ENCODE measurements at places on chromosomes 12 and 14.

- no peak for DNase-seq
Measured at GRCh38 chr14:57560681-57561080, 67.0 kb upstream of the CCDC198 start.

DNA sequence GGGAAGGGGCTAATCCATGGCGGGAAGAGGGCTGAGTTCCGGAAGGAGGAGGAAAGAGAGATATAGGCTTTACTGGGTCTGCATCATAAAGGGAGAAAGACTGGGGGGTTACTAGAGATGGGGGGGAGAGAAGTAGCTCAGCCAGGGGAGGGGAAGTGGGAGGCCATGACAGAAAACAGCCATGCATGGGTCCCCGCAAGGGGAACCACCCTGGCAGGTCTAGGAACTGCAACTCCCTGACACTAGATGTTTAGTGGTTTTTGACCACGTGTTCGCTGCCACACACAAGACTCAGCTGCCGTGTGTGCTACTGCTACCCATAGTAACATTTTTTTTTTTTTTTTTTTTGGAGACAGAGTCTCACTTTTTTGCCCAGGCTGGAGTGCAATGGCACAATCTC, 145.0 kb downstream of the RIMBP2 start:
- DNase-seq: no peak

DNA sequence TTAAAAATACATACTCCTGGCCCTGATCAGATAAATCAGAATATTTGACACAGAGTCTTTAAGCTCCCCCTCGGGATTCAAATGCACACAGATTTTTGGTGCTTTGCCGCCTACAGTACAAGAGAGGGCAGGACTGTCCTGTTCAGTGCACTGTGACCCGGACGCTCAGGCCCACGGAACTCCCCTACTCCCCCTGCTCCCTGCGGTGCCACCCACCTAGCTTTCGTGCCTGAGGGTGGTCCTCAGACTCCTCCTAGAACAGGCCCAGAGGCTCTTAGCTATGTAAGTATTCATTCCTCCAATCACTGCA, 13.7 kb upstream of the SERPINA3 start:
- DNase-seq: no peak

DNA sequence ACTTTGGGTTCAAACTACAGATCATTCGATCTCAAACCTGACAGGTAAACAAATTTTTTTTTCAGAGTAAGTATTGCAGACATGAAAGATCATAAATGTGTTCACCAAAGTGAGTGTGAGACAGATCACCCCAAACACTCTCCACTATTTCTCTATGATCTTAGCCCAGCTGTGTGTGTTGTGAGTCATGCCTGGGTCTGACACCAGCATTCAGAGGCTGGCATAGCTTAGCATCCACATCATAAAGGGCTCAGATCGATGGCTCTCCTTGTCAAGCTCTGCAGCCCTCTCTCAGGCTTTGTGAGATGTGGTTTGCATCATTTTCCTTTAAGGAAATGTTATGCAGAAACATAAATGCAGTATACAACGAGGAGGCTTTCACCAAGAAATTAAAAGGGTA, 164.9 kb downstream of the ETV6 start:
- DNase-seq: no peak

GRCh38 chr12:80761838-80762237, 45.1 kb downstream of the MYF5 start:
- DNase-seq: no peak

DNA sequence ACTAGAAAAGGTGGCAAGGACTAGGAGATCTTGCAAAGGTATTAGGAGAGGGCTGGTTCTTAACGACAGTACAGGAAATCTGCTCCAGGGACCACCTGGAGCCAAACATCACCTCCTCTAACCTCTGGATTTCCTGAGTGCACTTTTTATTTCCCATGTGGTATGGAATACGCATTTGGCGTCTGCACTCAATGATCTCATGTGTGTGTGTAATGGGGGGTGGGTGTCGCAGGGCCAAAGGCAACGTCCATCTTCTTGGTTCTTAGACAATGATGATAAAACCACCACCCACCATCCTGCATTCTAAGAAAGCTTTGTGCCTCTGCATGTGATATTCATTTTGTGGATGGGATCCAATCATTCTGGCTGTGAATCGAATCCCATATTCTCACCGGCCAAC, 68.8 kb downstream of the CLMN start:
- peak; percentile 45 for DNase-seq

- no peak for DNase-seq
Measured at GRCh38 chr14:89909586-89909985, 44.9 kb downstream of the EFCAB11 start.

DNA sequence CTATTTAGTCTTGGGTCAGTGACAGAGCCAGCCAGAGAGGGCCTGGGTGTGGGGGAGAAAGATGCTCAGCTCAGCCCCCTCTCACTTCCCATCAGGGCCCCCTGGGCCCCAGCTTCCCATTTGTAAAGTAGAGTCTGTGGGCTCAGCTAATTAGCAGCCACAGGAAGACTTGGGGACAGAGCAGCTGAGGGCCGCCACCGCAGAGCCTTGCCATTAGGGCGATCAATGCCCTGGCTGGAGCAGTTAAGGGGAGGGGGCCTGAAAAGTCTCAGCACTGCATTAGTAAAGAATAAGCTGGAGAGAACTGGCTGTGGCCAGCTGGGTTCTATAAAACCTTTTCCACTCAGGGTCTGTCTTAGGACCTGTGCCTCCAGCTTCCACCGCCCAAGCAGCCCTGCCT, 2.7 kb downstream of the PLEKHD1 start:
- peak; percentile 16 for DNase-seq

GRCh38 chr12:106759526-106760183, 14.8 kb upstream of the RIC8B start:
- DNase-seq: no peak

GRCh38 chr12:57609781-57610553, 1.3 kb upstream of the ARHGEF25 start:
- peak; percentile 64 for DNase-seq

GRCh38 chr14:78308079-78308478, 137.9 kb downstream of the NRXN3 start:
- no peak for DNase-seq

DNA sequence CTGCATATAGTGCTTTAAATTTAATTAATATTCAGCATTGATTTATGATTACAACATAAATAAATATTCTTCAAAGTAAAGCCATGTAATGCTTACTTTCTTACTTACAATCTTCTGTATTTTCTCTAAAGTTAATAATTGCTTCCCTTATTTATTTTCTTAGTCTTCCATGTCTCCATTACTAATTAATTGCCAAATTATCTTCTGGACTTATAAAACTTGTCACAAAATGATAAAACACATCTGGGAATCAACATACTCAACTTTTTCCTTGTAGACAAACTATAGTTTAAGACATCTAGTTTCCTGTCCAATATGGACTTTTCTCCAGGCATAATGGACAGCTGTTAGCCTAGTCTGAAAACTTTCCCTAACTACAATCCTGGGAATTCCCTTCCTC, 466.6 kb downstream of the FLRT2 start:
- DNase-seq: no peak

GRCh38 chr14:64475585-64476273, 10.4 kb downstream of the AKAP5 start:
- no peak for DNase-seq

DNA sequence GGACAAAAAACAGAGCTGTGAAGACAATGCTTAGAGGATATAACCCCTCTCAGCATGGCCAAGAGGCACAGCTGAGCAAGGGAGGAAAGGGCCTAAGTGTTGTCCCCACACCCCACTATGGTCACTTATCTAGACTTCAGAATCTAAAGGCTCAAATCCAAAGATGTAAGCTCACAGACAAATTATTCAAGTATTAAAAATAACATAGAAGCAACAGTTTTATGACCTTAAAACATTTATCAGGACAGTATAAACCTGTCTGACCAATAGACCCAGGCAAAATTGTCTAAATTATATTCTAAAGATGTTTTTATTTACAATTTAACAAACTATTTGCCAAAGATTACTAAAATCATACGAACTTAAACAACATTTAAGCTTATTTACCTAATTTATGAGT, 28.1 kb upstream of the PRICKLE1 start:
- DNase-seq: no peak

- no peak for DNase-seq
Measured at GRCh38 chr14:102723650-102724049, 53.6 kb upstream of the TRAF3 start.

GRCh38 chr12:87930033-87930432, 99.2 kb downstream of the C12orf50 start:
- DNase-seq: no peak

GRCh38 chr14:100470523-100470897, 116.7 kb downstream of the BEGAIN start:
- no peak for DNase-seq

- no peak for DNase-seq
Measured at GRCh38 chr12:125487336-125487735, 422.1 kb downstream of the AACS start.

- no peak for DNase-seq
Measured at GRCh38 chr14:38198425-38198824, 9.3 kb upstream of the SSTR1 start.

DNA sequence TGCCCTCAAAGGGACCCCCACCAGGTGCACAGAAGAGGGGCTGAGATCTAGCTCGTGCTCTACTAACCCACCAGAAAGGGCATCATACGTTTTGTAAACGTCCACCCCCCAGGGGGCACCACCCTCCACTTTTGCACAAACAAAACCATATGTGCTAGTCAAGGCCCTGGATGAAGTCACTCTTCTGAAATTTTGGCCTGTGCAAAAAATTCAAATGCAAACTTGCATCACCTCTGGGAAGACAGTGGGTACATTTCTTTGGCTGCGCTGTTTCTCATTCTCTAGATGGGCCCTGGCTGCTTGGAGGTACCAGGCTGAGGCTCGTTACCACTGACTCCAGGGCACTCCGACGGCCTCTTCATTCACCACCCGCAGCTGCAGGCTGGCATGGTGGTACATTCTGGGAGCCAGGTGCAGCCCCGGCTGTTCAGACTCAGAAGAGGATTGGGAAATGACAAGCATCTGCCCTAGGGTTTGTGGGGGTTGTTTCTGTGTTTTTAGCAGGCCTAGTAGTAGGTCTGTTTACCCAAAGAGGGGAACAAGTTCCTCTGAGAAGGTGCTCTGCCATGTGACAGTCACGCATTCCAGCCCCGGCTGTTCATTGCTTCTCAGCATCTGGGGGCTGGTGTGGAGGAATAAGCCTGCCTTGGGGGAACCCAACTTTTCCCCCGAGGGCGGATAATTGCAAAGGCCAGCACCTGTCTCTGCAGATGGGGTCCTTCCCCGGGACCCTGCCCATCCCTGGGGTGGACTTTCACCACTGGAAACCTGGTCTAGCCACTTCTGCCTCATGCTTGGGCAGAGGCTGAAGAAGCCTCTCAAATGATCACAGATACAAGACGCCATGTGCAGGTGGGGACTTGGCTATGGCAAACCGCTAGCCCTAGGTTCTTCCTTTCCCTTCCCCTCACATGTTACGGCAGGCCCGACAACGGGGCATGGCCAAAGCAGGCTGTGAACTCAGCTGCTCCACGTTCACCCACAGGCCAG, 147.6 kb downstream of the DPF3 start:
- no peak for DNase-seq

- no peak for DNase-seq
Measured at GRCh38 chr14:53714495-53715192, 242.0 kb downstream of the BMP4 start.

GRCh38 chr12:68031174-68031573, 41.9 kb downstream of the IFNG-AS1 start:
- DNase-seq: no peak

- no peak for DNase-seq
Measured at GRCh38 chr12:113467142-113467501, 4.5 kb downstream of the LHX5 start.

- no peak for DNase-seq
Measured at GRCh38 chr14:52391881-52392615, 77.9 kb downstream of the PTGER2 start.

GRCh38 chr14:74575936-74576335, 36.1 kb downstream of the LTBP2 start:
- DNase-seq: no peak

- DNase-seq: peak; percentile 46
Measured at GRCh38 chr12:12807970-12808702, 5.0 kb upstream of the DDX47 start.

GRCh38 chr14:81301813-81302212, 81.1 kb upstream of the GTF2A1 start:
- DNase-seq: no peak

DNA sequence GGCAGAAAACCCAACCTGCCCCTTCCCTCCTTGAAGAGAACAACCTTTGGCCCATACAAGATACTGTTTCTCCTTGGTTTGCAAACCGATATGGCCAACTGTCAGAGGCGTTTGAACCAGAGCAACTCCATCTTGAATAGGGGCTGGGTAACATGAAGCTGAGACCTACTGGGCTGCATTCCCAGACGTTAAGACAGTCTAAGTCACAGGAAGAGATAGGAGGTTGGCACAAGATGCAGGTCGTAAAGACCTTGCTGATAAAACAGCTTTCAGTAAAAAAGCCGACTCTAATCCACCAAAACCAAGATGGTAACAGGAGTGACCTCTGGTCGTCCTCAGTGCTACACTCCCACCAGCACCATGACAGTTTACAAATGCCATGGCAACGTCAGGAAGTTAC, 42.7 kb upstream of the TMEM132C start:
- DNase-seq: no peak

DNA sequence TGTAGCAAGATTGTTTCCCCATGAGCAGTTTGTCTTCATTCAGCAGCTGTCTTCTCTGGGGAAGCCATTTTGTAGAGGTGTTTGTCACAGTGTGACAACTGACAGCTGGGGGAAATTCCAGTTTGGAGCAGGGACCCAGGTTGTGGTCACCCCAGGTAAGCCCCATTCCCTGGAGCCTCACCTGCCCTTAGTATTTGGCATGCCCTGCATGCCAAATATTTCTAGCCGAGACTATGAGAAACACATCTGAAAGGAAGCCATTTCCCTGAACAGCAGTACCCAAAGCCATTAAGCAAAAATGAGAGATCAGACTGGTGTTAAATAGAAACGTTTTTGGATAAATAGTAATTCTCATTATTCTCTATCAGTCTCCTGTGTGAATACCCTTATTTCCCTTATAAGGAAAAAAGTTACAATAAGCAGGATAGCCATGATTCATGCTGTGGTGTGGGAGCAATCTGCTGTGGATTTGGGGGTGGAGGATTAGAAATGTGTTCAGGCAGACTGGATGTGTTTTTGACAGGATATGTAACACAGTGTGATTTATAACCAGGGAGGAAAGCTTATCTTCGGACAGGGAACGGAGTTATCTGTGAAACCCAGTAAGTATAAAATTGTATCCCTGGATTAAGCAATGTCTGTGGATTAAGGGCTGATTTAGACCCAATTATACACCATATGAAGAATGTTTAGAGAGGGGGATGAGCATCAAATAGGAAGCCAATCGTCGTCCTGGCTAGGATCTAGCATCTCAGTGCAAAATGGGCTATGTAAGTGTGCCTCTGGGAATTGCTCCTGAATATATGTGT, 68.9 kb downstream of the DAD1 start:
- DNase-seq: no peak

All from right forelimb (tissue), 1 donor.